ENCODE measurements at places on chromosomes 7 and 10.

DNA sequence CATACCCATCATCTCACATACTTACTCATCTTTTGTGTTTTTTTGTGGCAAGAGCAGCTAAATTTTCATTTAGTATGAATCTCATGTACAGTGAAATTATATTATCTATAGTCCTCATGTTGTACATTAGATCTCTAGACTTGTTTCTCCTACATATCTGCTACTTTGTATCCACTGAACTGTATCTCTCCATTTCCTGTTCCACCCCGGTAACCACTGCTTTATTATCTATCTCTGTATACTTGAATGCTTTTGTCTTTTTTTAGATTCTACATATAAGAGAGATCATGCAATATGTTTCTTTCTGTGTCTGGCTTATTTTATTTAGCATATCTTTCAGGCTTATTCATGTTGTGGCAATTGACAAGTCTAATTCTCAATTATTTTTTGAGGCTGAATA, 125.1 kb downstream of the ANKRD7 start:
- no peak for DNase-seq

GRCh38 chr10:73648975-73649829, 6.6 kb downstream of the SYNPO2L start:
- no peak for DNase-seq

- DNase-seq: no peak
Observed at GRCh38 chr7:35366167-35367155, 112.6 kb upstream of the TBX20 start.

GRCh38 chr10:29730969-29731368, 96.2 kb upstream of the SVIL start:
- no peak for DNase-seq

GRCh38 chr10:129133856-129134255, 333.2 kb upstream of the MGMT start:
- no peak for DNase-seq

DNA sequence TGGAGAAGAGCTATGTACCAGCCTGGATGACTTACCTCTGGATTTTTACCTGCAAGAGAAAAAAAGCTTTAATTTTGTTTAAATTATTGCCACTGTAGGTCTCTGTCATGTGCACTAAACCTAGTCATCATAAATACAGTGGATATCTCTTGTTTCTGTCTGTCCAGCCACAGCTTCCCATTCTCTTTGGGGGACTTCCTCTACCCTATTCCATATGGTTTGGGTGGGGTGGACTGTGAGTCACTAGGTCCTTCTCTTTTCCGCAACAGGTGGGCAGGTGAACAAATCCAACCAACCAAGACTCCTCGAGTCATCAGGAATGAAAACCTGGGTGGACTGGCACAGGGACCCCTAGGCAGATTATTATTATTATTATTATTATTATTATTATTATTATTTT, 87.3 kb upstream of the CYTH3 start:
- DNase-seq: no peak

- DNase-seq: no peak
Observed at GRCh38 chr10:123464430-123465323, 201.5 kb upstream of the GPR26 start.

GRCh38 chr10:84241185-84241790, at the start of gene LRIT1:
LRIT1 (minus strand) TSS chr10:84241546; CDS start chr10:84241439, 107 bp downstream.
- no peak for DNase-seq

DNA sequence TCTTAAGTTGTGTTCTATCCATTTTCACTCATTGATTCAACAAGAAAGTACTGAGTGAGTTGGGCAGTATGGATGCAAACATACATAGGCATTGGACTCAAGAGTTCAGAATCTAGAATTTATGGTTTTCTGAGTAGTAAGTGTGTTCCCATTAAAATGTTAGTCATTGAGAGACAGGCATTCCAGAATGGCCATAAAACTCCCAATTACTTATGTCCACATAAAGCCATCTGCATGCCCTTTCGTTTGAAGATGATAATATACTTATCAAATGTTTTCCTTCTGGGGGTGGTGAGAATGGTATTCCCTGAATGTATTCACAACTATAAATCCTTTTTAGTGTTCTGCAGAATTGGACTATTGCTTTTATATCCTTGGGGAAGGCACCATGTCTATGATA, 131.6 kb downstream of the CD36 start:
- no peak for DNase-seq

DNA sequence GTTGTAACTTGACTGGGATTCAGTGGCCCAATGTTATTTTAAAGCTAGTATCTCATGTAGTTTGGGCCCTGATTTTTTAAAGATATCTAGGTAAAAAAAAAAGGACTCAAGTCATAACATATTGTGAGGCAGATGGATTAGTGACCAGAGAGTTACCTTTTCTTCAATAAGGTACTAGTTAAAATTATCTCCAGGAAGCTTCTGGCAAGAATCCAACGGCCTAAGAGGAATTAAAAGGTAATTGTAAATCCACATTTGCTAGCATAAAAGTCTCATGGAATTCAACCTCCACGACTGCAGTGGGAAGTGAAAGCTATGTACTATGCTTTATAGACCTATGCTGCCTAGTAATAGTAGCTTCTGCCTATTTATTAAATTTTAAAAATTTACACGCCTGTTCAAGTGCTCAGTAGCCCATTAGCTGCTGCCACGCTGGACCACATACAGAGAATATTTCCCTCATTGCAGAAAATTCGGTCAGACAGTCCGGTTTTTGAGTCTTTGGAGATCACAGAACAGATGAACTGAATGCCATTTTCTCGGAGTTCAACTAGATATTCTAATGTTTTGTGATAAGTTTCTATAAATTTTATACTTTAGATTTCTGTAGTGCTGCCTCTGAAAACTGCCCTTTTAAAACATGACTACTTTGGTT, 118.4 kb downstream of the NSUN6 start:
- no peak for DNase-seq

DNA sequence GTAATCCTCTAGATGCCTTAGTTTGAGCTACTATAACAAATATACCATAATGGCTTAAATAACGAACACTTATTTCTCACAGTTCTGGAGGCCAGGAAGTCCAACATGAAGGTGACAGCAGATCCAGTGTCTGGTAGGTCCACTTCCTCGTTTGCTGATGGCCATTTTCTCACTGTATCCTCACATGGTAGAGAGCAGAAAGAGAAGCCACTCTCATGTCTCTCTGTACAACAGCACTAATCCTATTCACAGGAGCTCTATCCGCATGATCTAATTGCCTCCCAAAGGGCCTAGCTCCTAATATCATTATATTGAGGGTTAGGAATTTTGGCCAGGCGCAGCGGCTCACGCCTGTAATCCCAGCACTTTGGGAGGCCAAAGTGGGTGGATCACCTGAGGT, 10.2 kb downstream of the HIBADH start:
- no peak for DNase-seq

GRCh38 chr7:24368161-24368560, 84.2 kb downstream of the NPY start:
- DNase-seq: no peak

DNA sequence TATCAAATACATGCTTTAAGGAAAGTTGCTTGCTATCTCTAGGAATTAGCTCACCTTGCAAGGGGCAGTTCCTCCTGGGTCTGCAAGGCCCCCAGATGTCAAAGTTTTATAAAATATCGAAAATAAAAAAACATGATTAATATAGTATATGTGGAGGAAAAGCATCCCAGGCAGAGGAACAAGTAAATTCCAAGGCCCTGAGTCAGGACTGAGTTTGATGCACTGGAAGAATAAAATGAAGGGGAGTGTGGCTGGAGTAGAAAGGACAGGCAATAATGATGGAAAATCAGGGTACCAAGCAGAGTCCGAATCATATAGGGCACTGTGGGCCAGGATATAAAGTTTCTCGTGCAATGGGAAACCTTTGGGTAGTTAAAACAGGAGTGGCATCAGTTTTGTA, 112.4 kb upstream of the EEPD1 start:
- no peak for DNase-seq

DNA sequence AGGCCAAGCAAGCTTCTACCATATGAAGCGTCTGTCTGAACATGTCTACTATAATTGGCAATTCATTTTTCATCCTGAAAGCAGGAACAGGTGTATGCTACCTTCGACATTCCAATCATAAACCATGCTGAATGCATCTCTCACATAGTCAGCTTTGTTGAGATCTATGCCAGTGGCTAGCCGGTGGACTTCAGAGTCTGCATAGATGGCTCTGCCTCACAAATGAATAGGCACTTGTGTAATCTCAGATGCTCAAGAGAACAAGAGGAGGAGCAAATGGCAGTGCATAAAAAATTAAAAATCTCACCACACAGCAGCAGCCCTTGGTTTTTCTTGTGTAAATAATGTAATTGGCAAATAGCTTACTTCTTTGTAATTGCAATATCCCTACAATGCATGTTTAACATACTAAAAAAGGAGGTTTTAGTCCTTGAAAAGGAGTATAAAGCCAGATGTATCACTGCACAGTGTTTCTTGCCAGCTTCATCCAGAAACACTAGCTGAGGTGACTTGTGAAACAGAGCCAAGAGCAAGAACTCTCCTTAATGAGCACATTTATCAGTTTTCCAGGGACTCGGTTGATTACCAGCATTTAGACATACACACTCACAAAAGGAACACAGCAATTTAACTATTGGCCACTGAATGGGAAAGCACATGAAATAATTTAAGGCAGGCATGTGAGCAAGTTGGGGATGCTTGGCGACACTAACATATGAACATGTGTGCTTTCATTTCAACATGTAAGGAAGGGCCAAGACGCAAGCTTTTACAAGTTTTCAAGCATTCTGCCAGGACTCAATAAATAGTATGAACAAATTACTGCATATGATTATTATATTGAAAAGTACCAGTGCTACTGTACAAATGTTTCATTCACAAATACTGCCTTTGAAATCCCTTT, 249.9 kb upstream of the PLXNA4 start:
- no peak for DNase-seq

DNA sequence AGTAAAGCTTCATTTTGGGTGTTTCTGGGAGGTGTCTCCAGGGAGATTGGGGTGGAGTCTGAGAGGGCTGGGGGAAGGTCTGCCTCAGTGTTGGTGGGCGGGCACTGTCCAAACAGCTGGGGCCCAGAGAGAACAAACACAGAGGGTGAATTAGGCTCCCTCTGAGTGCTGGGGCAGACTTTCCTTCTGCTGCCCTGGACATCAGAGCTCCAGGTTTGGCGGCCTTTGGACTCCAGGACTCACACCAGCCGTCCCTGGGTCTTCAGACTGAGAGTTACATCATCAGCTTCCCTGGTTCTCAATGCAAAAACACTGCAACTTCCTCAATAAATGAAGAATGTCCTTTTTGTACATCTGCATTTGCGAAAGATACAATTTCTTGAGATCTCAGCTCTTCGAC, 427.4 kb downstream of the PTPRN2 start:
- DNase-seq: no peak

DNA sequence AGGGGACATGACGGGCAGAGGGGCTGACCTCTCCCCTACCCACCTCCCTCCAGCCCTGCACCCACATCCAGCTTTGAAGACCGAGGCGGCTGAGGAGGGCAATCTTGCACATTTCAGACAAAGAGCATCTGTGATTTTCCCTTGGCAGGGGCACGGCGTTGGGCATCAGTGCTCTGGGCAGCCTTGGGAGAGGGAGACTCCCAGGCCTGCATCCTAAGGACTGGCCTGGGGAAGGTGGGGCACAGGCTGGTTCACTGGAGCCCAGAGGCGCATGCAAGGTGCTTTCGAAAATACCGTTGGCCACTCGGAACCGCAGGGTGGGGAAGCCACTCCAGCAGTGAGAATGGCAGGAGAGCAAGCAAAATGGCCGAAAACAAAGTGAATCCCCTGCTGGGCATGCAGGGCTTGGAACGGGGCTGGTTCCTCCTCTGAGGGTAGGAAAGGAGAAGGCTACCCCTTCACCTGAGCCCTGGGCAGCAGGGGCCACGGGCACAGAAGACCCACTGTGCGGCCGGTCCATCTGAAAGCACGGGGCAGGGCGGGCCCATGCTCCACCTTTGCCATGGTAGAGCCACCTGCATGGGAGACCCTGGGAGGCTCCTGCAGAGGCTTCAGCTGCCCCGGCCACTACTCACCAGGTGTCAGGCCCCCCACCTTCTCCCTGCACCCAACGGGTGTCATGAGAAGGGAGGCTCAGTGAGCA, 49.8 kb downstream of the EBF3 start:
- DNase-seq: no peak

DNA sequence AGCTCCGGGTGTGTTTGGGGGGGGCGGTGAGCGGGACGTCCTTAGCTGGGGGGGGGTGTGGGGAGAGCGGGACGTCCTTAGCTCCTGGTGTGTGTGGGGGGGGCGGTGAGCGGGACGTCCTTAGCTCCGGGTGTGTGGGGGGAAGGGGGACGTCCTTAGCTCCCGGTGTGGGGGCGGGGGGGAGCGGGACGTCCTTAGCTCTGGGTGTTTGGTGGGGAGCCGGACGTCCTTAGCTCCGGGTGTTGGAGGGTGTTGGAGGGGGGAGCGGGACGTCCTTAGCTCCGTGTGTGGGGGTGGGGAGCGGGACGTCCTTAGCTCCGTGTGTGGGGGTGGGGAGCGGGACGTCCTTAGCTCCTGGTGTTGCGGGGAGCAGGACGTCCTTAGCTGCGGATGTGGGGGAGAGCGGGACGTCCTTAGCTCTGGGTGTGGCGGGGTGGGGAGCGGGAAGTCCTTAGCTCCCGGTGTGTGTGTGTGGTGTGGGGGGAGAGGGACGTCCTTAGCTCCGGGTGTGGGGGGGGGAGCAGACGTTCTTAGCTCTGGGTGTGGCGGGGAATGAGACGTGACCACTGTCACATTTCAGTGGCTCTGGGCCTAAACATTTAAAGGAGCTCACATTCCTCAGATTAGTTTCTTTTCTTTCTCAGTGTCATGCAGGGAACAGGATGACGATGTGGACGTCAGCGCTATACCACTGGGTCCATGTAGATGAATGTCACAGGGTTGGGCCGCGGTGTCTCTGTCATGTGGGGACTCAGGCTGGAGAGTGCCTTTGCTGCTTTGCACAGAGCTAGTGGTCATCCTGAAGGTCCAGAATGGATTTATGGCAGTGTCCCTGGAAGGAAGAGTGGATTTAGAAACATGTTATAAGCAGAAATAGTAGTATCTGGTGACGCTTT, 7.5 kb downstream of the DYNC2I1 start:
- no peak for DNase-seq

DNA sequence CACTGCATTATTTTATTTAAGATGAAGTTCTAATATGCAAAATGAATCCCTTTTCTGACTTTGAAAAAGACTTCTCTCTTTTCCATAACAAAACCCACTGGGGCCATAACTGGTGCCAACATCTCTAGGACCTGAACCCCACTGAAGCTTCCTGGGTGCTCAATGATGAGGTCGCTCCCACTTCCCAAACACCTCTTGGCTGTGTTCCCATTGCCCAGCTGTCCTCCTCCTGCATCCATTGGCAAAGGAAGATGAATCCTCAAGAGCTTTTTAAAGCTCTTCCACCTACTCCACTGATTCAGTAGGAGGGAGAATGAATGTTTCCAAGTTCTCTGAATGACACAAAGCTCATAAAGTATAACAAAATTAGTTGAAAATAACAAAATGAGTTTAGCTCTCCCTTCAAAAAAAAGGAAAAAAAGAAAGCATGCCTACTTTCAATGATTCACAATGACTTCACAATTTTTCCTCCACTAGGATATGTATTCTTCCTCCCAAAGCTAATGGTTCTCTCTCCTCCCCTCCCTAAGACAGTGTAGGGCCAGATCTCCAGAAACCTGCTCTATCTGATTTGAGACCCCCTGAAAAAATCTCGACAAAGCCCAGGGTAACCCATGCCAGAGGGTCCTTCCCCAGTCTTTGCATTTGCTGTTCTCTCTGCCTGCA, 64.8 kb downstream of the SORBS1 start:
- no peak for DNase-seq
